ENCODE measurements at places on chromosomes 6 and 20. TPM values are rescaled to one million over a fixed set of nuclear protein-coding genes. Genes with fewer than 3 reads are reported as not detected.

- H3K4me1 ChIP-seq: no peaks in the 10 kb centered on the region
- no peaks in the 10 kb centered on the region for H3K36me3 ChIP-seq
- no peak for DNase-seq
- no peak overlapping the region for H3K27ac ChIP-seq
These were observed 223.7 kb downstream of the TAF4 start for GRCh38 chr20:61841966-61842365.

Gene ITPR3
- total RNA-seq: 103 TPM

- H3K27me3 ChIP-seq: no peaks in the 10 kb centered on the region
- H3K4me1 ChIP-seq: peaks cover 64% of the 10 kb centered on the region
- peak overlapping the region; percentile 99 for H3K27ac ChIP-seq
These were observed 15.4 kb downstream of the LAMA5 start for GRCh38 chr20:62351469-62352401.

Gene SLA2
- total RNA-seq: 0.12 TPM

Gene SLC2A10
- total RNA-seq: 0.05 TPM

DNA sequence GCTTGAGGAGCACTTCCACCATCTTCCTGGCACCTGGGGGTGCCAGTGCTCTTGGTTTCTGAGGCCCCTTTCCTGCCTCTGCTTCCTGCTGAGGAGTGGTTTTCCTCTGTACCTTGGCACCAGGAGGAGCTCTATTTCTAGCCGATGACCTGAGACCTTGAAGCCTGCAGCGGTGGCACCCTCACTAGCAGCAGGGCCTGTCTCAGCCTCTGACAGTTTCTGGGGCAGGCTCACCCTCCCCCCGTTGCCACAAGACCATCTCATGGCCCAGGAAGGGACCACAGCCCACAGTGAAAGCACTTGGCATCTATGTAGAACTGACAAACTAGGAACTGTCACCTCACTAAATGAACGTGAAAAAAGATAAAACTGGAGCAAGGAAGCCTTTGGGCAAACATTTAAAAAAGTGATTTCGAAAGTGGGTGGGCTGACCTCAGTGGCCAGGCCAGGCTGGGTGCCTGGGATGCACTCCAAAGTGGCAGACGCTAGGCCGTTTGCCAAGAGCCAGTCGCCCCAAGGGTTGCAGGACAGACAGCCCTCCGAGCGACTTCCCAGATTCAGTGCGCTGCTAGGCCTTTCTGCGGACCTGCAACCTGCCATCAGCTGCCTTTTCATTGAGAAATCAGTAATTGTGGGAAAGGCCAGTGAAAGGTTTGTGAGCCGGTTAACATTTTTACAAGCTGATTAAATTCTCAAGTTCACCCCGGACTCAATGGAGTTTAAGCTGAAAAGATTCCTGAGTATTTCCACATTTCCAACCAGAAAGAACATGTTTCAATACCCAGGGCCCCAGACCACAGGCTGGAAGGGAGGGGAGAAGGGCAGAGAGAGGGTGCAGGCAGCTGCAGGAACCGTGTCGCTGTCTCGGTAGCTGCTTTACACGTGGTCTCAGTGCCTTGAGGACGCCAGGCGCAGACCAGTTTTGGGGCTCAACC, 303.7 kb downstream of the ESR1 start:
- H3K27me3 ChIP-seq: no peaks in the 10 kb centered on the region
- no peaks in the 10 kb centered on the region for H3K4me1 ChIP-seq
- no peaks in the 10 kb centered on the region for H3K36me3 ChIP-seq
- DNase-seq: no peak

Gene OR12D3
- not detected for total RNA-seq

Gene VAPB
- 51.1 TPM for total RNA-seq

GRCh38 chr6:168778201-168778600, 337.2 kb downstream of the SMOC2 start:
- no peak overlapping the region for H3K4me3 ChIP-seq
- no peaks in the 10 kb centered on the region for H3K4me1 ChIP-seq
- no peak overlapping the region for H3K27ac ChIP-seq

- H3K27me3 ChIP-seq: no peaks in the 10 kb centered on the region
- no peak for DNase-seq
- no peak overlapping the region for H3K4me3 ChIP-seq
- no peak overlapping the region for H3K27ac ChIP-seq
These were observed 11.5 kb upstream of the CST7 start for GRCh38 chr20:24937579-24937978.

Gene OARD1
- total RNA-seq: 28.7 TPM

Gene SLC26A8
- not detected for total RNA-seq

GRCh38 chr6:3194535-3195419, 32.7 kb downstream of the TUBB2B start:
- no peak overlapping the region for H3K4me3 ChIP-seq
- no peak for DNase-seq
- H3K27me3 ChIP-seq: no peaks in the 10 kb centered on the region
- H3K27ac ChIP-seq: no peak overlapping the region
- H3K4me1 ChIP-seq: peaks cover 8% of the 10 kb centered on the region

DNA sequence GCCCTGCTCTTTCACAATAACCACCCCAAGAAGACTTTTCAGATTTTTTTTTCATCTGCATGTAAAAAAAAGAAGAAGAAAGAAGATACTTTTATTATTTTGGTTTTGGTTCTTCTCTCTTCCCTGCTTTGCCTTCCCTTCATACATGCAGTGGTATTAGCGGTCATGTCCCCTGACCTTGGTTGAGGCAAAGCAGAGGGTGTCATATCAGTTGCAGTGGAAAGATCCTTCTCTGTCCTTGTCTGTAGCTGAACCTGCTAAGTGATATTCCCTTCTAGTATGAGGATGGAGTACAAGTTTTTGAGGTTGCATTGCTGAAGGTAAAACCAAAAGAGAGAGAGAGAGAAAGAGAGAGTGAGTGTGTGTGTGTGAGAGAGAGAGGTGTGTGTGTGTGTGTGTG, 345.7 kb downstream of the UTRN start:
- no peak overlapping the region for H3K27ac ChIP-seq
- H3K4me3 ChIP-seq: no peak overlapping the region
- H3K27me3 ChIP-seq: no peaks in the 10 kb centered on the region

- no peak overlapping the region for H3K27ac ChIP-seq
- no peak for DNase-seq
- H3K4me3 ChIP-seq: no peak overlapping the region
- no peaks in the 10 kb centered on the region for H3K36me3 ChIP-seq
These were observed 61.3 kb downstream of the ATRN start for GRCh38 chr20:3532089-3532615.

DNA sequence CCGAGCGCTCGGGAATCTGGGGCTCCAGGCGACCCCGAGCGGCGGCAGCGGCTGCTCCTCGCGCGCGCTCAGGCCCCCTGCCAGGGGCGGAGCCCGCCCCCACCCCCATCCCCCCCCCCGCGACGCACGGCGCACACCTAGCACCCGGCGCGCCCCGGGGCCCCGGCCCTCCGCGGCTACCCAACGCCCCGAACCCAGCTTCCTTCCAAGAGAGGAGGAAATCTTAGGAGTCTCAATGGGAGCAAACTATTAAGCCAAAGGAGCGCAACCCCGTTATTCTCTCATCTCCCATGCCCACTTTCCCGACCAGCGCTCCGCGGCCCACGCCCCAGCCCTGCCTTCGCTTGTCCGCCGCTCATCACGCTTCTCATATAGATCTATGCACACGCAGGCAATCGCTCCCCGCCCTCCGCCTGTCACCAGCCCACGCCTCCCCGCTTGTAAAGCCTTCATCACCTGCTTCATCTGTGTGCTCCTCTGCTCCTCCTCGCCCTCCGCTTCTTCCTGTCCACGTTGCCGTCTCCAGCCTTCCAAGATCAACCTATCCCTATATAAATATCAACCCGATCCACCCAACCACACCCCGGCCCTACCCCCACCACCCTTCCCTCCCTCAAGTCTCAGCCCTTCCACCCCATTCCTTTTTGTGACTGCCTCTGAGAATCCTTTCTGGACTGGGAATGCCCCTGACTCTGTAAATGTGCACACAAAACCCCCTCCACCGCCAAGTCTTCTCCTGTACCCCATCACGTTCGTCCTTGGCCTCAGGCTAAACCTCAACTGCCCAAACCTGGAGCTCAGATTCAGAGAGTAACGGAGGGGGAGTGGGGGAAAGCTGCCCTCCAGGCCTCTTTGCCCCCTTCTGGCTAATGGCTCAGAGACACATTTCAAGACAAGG, at the start of gene DLK2:
TSS of gene DLK2 (minus strand) at position 18 of the 898 bp plus-strand sequence. CDS start 723 bp downstream, outside the sequence.
- H3K4me1 ChIP-seq: peaks cover 39% of the 10 kb centered on the region
- no peak within 1 kb of the TSS for H3K27ac ChIP-seq
- H3K4me3 ChIP-seq: peak within 1 kb of the TSS; percentile 61
- H3K36me3 ChIP-seq: no peaks in the 10 kb centered on the region
- no peaks in the 10 kb centered on the region for H3K27me3 ChIP-seq

- H3K4me3 ChIP-seq: no peak overlapping the region
- DNase-seq: no peak
- no peaks in the 10 kb centered on the region for H3K36me3 ChIP-seq
- no peaks in the 10 kb centered on the region for H3K27me3 ChIP-seq
- no peak overlapping the region for H3K27ac ChIP-seq
These were observed 13.6 kb upstream of the C20orf144 start for GRCh38 chr20:33648396-33649004.

DNA sequence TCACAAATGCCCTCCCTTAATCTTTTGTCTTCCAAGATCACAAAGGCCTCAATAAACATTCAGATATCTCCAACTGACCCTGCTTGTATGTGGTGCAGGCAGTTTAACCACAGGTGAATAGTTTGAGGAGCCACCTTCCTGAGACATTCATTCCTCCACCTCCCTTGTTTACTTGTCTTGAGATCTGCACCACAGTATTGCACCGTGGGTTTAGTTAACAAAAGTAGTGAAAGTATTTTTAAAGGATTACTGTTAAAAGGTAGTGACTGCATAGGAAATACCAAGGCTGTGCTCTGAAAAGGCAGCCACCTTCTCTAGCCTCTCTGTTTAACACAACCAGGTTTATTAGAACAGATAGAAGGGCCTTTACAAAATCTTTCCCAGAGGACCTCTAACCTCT, 46.5 kb downstream of the SESN1 start:
- no peaks in the 10 kb centered on the region for H3K36me3 ChIP-seq
- H3K27me3 ChIP-seq: no peaks in the 10 kb centered on the region
- no peak overlapping the region for H3K27ac ChIP-seq

- H3K27ac ChIP-seq: no peak overlapping the region
- H3K4me3 ChIP-seq: no peak overlapping the region
- H3K4me1 ChIP-seq: no peaks in the 10 kb centered on the region
- no peaks in the 10 kb centered on the region for H3K36me3 ChIP-seq
- peaks cover 9% of the 10 kb centered on the region for H3K27me3 ChIP-seq
These were observed 85.5 kb downstream of the F13A1 start for GRCh38 chr6:6234963-6235362.

GRCh38 chr20:33940666-33941065, 53.0 kb upstream of the RALY start:
- no peak overlapping the region for H3K4me3 ChIP-seq
- no peak overlapping the region for H3K27ac ChIP-seq
- no peaks in the 10 kb centered on the region for H3K4me1 ChIP-seq
- no peak for DNase-seq

- H3K36me3 ChIP-seq: peaks cover 2% of the 10 kb centered on the region
- H3K4me1 ChIP-seq: peaks cover 10% of the 10 kb centered on the region
- no peak overlapping the region for H3K4me3 ChIP-seq
- H3K27me3 ChIP-seq: no peaks in the 10 kb centered on the region
- DNase-seq: no peak
- no peak overlapping the region for H3K27ac ChIP-seq
These were observed 73.0 kb upstream of the TULP1 start for GRCh38 chr6:35585658-35586057.

DNA sequence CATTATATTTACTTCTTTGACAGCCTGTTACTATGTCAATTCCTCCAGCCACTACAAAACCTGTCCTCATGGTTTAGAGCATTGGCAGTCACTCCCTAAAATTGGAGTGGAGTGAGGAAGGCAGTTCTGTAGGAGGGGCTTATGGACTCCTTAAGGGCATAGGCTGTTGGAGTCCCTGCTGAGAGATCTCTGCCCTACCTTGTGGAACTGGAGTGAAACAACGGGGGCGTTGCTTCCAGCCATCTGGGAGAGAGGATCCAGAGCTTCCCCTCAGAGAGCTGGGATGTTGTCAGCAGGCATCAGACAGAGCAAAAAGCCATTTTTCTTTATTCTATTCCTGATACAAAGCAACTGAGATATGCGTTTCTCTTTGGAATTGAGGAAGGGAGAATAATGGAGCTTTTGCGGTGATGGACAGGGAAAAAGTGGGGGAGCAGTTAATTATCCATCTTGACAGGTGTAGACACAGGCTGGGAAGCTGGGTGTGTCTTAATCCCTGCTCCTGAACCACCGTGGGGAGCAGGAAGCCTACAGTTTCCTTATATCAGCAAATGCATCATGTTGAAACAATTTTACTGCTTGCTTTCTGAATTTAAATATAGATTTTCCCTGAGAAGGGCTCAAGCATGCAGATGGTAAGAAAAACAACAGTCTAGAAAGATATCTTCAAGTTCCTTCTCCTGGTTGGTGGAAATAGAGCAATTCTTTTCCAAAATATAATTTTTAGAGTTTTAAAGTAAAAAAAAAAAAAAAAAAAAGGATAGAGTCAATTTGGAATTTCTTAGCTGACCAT, 402.5 kb downstream of the PLCB1 start:
- no peaks in the 10 kb centered on the region for H3K4me1 ChIP-seq
- H3K4me3 ChIP-seq: no peak overlapping the region
- DNase-seq: no peak
- H3K27me3 ChIP-seq: no peaks in the 10 kb centered on the region

GRCh38 chr6:83962582-83962981, 71.0 kb upstream of the MRAP2 start:
- no peak overlapping the region for H3K27ac ChIP-seq
- no peak for DNase-seq
- H3K4me1 ChIP-seq: no peaks in the 10 kb centered on the region
- no peak overlapping the region for H3K4me3 ChIP-seq
- no peaks in the 10 kb centered on the region for H3K27me3 ChIP-seq

DNA sequence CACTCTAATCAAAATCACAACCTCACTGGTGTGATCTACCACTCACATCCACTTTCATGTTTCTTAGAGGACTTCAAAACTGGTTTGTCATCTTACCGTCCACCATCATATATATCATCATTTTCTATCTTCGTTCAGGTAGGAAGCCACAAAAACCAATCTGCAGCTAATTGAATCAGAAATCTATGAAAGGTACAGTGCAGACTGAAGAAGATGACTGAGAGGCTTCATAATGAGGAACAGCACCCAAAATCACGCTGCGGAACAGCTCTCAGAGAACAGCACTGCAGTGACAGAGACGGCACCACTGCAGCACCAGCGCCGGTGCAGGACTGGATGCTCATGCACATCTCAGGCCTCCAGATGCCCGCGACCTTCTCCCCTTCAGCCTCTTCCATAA, 13.0 kb downstream of the GMDS start:
- H3K27ac ChIP-seq: no peak overlapping the region
- no peaks in the 10 kb centered on the region for H3K36me3 ChIP-seq
- no peaks in the 10 kb centered on the region for H3K4me1 ChIP-seq
- no peaks in the 10 kb centered on the region for H3K27me3 ChIP-seq
- no peak overlapping the region for H3K4me3 ChIP-seq
- no peak for DNase-seq

Gene HLA-DOB
- total RNA-seq: 0.64 TPM

Data from HCT116 (cell line).